Suppressor macrophage treated with lipopolysaccharide for 4 hours (primary cell): ENCODE measurements at places on chromosomes 4 and X.

GRCh38 chr4:108168160-108168670 is 517 bp downstream of the LEF1 start:
- no peak for DNase-seq

DNA sequence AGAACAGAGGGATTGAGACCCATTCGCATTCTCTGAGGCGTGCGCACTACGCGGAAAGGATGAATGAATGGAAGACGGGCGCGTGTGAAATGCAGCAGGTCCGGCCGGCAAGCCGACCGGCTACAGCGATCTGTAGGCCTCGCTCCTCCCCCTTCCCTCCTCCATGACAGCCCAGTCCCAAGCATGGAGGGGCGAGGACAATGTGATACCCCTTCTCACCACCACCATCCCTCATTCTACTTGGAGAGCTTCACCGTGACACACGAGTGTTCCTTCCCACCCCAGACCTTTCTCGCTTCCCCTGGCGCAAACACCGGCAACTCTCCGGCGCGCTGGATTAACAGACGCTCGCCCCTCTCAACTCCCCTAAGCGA is 815 bp downstream of the EIF4E start:
- peak; percentile 81 for DNase-seq

- DNase-seq = no peak
These were observed 1047.4 kb upstream of the PABPC4L start for GRCh38 chr4:135249024-135249423.

DNA sequence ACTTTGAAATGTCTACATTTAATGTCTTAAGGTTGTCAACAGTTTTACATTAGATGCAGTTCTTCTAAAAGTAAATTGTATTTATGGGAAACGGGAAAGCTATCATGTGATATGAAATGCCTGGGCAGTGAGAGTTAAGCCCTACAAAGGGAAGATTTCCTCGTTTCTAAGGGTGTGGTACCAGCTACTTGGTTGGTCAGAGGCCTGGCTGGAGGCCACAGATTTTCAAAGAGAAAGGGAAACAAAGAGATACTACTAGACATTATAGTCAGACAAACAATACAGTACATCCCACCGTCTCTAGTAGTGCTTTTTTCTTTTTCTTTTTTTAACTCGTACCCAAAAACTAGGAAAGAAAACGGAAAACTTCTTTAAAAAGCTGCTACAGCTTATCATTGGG is 467.8 kb downstream of the PCDH7 start:
- DNase-seq = no peak

GRCh38 chrX:138756234-138756633 is 44.7 kb upstream of the FGF13 start:
- no peak for DNase-seq

- no peak for DNase-seq
These were observed 25.6 kb upstream of the ABCB7 start for GRCh38 chrX:75181721-75182120.

- DNase-seq = peak; percentile 29
These were observed 14.1 kb downstream of the NOP14 start for GRCh38 chr4:2948895-2949781.
